ENCODE measurements at places on chromosomes 2 and 18.
A peak's percentile ranks its signal among the peaks of the same experiment; 100 is the strongest.

DNA sequence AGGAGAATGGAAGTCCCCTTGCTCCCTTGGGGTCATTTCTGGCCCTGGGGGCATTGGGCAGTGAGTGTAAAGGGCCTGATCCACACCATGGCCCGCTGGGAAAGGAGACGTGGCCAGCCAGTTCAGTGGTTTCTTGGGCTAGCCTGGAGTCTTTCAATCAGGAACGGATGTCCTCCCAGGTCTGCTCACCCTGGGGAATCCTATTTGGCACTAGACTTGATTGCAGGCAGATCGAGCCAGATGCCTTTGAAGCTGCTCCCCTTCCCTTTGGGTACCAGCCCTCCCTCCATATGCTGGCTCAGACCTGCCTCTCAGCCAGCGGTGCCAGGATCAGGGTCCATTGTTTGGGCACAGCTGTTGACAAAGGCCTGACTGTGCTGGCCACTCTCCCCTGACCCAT, 11.0 kb downstream of the FBLN7 start:
- no peak for DNase-seq

DNA sequence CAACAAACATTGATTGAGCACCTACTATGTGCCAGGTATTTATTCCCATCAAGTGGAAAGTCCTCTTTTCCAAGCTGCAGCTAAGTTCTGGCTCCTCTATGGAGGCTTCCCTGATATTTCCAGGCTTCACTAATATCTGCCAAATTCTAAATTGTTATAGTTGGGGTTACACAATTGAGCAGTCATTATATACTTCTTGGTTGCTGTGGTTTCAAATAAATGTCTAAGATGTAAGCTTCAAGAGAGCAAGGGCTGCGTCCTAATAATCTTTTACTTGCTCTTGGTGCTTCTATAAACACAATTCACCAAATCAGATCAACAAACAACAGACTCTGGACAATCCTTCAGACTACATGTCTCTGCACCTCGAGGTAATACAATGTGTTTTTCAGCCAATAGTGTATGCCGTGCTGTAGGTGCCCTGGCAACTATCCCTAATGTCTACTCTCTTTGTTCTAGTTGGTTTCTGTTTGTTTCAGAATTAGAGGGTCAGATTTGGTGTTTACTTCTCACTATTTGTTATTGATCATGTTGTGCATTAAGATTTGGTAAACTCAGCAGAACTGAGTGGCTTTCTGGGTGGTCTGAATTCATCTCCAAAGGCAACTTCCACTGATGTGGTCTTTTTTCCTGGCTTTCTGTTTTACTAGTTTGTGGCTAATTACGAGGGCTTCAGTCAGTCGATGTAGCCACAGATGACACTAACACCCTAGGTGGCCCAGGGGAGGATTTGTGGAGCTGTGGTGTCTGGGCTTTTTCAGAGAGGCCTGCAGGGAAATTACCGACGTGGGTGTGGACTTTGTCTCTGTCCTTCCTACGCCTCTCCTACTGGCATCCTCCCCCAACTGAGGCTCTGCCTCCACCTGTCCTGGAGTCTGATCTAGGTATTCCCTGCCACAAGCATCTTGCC, 50.4 kb downstream of the CDCA7 start:
- no peak for DNase-seq

DNA sequence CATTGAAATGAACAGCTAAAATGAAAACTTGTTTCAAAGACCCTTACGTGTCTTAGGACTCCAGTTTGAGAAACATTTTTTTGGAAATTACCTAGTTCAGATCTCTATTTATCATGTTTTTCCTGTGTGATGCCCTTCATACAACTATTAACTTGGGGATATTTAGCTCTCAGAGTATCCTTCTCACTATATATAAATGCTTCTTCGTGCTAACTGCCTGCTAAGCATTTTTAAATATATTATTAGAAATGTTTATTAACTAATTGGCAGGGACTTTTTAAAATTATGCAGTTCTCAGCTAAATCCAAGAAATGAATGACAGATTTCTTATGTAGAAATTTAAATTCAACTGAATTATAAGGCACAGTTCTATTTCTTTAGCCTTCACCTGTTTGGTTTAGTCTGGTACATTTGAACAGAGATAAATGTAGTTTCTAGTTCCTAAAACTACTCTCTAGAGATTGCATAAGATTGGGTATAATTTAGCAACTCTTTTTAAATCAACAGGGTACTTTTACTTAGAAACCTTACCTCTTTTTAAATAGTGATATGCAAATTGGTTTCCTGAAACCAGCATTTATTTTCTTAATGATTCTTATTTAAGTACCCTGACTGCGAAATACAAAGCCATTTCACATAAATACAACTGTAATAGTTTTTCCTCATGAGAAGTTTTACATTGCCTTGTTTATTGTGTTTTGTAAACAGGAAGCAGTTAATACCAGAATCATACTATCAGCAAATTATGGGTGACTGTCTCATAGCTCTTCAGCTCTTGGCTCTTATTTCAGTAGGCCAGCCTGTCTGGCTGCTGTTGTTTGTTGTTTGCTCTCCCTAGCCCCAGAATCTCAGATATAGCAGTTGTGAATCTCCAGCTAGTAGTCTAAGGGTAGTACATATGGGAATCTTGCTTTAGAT, 140.7 kb downstream of the PTRHD1 start:
- no peak for DNase-seq

GRCh38 chr2:72824224-72824842, 1.5 kb downstream of the EXOC6B start:
- no peak for DNase-seq

DNA sequence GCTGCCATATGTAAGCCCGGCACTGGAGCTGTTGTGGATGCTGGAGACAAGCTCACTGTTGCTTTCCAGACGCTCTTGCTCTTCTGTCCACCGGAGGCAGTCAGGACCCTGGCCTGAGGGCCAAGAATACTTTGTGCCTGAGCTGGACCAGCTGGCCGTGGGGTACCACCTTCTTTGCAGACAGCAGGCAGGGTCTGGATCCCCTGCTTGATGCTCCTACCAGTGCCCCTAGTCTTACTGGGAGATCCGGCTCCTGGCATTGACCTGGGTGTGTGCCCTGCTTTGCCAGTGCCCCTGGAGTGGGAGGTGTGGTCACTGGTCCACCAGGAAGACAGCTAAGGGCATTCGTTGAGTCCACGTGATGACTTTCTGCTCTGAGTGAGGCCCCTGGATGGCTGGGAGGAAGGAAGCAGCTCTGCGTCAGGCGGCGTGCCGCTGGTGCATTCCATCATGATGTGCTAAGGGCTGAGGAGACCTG, 59.3 kb downstream of the LRRFIP1 start:
- peak; percentile 72 for DNase-seq

DNA sequence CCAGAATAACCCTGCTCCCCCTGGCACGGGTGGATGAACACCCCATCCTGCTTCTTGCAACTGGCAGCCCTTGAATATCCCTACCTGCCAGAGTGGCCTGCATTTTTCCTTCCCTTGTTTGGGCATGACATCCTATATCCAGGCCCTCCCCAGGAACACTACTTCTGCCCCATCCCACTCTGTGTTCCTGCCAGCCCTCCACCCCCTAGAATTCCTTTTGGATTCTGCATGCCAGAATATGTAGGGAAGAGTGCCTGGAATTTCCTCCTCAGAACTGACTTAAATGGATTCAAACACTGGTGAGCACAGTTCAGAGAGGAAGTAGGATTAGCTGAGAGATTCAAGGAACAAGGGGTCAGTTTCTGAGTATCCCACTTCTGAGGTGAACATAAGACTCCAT, 123.5 kb upstream of the PELI1 start:
- DNase-seq, result no peak

GRCh38 chr2:120874888-120875275, 139.2 kb downstream of the GLI2 start:
- no peak for DNase-seq

DNA sequence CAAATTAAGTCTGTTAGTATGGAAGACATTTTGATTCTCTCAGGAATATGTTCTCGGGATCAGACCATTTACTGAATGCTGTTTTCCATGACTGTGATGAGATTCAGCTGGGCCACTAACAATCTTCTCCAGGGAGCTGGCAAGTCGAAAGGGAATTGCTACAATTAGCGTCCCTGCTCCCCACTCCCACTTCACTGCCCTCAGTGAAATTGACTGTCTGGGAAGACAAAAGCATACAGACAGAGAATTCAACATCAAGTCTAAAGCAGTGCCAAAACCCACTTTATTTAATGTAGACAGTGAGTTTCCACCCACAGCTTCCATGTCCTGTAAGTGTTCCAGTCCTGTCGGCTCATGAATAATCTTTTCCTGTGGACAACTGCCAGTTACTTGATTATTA, 34.0 kb upstream of the COL3A1 start:
- DNase-seq, result no peak

DNA sequence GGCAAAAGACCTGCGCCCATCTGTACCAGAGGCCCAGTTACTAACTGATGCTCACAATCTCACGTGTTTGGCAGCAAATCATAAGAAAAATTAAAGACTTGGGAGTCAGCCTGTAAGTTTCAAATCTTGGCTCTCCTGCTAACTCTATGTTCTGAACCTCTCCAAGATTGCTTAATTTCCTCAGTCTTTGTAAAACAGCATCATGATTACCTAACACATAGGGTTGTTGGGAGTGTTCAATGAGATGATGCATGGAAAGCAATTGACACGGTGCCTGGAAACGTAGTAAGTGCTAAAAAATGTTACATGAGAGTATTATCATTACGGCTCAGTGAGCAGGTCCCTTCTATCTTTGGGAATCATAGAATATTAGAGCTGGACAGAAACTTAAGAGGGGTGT, 497.6 kb upstream of the TCF4 start:
- no peak for DNase-seq

- DNase-seq, result no peak
Measured at GRCh38 chr2:30527411-30527810, 80.4 kb downstream of the LCLAT1 start.

DNA sequence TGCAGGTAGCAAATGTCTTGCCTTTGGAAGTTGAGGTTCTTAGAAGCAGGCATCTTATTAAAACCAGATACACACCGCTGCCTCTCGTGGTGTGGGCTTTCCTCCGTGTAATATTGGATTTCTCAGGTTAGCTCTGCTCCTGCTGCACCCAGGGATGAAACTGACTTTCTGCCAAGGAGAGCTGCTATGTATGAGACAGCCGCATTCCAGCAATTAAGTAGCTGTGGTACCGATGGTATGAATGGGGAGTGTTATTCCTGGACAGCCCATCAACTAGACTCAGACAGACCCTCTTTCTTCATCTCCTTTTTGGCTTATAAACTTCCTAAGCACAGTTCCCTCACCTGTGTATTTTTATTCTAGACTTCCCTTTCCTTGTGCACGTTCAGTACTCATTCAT, 6.8 kb upstream of the EHD3 start:
- no peak for DNase-seq

GRCh38 chr18:48975120-48975816, 24.5 kb upstream of the SMAD7 start:
- DNase-seq, result no peak

- no peak for DNase-seq
Measured at GRCh38 chr2:112519506-112519905, 22.8 kb upstream of the POLR1B start.

DNA sequence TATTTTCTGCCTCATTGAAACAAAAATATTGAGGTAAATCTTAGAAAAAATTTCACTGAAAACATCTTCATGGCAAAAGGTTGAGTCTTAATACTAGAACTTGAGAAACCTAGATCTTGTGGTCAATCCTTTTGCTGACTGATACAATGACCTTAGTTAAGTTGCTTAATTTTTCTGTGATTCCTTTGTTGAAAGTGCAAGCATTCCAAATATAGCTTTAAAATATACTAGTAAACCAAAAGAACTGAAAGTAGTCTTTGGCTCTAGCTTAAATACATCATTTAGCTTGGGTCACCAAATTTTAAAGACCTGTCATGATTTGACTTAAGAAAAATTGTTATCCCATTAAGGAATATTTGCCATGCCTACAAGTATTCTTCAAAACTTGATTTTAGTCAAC, 16.7 kb downstream of the BMP10 start:
- no peak for DNase-seq

DNA sequence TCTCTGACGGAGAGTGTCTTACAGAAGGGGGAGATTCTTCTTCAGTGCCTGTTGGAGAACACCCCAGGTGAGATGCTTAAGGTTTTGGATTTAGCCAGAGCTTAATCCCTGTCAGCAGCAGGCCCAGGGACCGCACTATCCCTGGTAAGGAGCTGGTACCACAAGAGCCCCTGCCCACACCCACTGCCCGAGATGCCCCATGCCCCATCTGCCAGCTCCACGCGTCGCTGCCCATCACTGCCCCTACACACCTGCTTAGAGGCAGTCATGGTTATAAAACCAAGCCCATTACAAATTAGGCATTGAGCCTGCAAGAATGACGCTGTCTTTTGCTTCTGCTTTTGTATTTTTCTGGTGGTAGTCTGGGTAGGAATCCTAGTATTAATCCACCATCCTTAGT, 21.7 kb downstream of the CEP68 start:
- DNase-seq, result no peak

DNA sequence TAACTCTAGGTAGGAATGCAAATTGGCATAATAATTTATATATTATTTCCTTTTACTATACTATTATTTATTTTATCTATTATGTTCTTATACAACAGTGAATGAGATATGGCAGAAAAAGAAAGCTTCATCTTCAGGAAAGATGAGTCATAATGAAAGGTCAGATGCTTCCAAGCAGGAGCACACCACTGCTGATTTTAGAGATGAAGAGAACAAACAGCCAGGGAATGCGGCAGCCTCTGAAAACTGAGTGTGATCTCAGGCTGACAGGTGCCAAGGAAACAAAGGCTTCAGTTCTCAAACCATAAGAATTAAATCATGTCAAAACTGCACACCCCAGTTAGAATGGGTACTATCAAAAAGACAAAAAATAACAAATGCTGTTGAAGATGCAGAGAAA, 149.0 kb downstream of the CCDC178 start:
- DNase-seq, result no peak

GRCh38 chr2:1673160-1673944, 71.0 kb downstream of the PXDN start:
- DNase-seq, result no peak

DNA sequence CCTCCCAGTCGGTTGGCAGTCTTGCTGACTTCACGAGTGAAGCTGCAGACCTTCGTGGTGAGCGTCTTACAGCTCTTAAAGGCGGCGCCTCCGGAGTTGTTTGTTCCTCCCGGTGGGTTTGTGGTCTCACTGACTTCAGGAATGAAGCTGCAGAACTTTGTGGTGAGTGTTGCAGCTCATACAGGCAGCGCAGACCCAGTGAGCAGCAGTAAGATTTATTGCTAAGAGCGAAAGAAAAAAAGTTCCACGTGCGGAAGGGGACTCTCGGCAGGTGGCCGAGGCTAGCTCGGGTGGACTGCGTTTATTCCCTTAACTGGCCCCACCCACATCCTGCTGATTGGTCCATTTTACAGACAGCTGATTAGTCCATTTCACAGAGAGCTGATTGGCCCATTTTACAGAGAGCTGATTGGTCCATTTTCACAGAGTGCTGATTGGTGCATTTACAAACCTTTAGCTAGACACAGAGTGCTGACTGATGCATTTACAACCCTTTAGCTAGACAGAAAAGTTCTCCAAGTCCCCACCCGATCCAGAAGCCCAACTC, 240.3 kb downstream of the LRATD1 start:
- no peak for DNase-seq

- no peak for DNase-seq
Measured at GRCh38 chr2:182245963-182246362, 180.9 kb downstream of the PDE1A start.

Measured in CD4-positive, alpha-beta T cell treated with Interferon gamma for 1 hour (primary cell).